NCI-H510A treated with DMSO at 0.1 percent for 48 hours (cell line): ENCODE measurements at places on chromosomes 5 and 9.
A peak's percentile ranks its signal among the peaks of the same experiment; 100 is the strongest.

- DNase-seq = no peak
These were observed 4.3 kb upstream of the GPX3 start for GRCh38 chr5:151015974-151016587.

GRCh38 chr5:102130386-102130785 lies 165.7 kb downstream of the SLCO4C1 start:
- no peak for DNase-seq

- DNase-seq = no peak
These were observed 173.1 kb downstream of the HSD17B3 start for GRCh38 chr9:96128880-96129279.

- no peak for DNase-seq
These were observed 19.5 kb upstream of the RAB14 start for GRCh38 chr9:121220996-121221663.

DNA sequence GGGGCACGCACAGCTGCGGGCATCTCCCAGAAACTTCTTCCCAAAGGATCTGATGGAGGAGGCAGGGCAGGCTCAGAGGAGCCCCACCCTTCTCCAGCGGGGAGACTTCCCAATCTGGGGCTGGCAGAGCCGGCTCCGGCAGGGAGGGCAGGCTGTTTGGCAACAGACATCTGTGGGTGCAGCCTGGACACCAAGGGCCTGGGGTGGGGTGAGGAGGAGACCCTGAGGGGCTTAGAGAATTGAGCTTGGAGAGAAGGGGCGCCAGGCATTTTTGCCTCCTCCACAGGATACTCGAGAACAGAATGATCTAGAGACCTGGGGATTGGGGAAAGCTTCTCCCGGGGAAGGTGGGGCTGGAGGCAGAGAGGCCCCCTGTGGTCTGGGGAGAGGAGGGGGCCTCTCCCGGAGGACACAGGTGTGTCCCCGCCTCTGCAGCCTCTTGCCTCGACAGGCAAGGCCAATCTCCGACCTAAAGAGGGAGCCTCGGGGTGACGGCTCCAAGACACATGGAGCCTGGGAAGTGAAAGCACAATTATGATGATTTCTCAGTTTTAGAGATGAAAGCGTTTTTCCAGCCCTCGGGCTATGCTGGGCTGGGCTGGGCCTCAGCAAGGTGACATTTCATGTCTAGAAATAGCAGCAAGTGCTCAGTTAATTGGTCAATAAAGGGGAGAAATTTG lies 8.4 kb downstream of the LHX3 start:
- no peak for DNase-seq

GRCh38 chr5:132225165-132226032 lies 2.3 kb downstream of the P4HA2 start:
- peak; percentile 76 for DNase-seq

- peak; percentile 75 for DNase-seq
These were observed 1.9 kb upstream of the FST start for GRCh38 chr5:53478411-53479044.

DNA sequence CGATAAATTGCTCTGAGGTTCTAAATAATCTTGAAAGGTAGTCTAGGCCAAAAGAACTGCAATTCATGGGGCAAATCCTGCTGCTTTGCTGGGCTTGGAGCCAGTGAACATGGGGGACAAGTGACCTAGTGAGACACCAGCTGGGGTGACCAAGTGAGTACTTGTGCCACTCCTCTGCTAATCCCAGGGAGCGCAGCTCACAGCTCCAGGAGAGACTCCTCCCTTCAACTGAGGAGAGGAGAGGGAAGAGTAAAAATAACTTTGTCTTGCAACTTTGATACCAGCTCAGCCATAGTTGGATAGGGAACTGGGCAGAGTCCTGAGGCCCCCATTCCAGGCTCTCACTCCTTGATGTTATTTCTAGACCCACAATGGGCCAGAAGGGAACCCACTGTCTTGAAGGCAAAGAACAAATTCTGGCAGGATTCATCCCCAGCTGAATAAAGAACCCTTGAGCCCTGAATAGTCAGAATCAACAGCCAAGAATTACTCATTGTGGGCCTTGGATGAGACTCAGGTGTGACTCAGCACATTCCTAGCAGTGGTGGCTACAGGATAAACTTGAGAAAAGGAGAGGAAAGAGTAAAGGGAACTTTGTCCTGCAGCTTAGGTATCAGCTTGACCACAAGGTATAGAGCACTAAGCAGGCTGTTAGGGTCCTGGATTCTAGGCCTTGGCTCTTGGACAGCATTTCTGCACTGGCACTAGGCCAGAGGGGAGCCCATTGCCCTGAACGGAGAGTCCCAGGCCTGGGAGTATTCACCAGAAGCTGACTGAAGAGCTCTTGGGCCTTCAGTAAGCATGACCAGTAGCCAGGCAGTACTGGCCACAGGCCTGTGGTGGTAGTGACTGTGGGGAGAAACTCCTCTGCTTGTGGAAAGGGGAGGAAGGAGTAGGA lies 288.3 kb upstream of the CDH18 start:
- no peak for DNase-seq

DNA sequence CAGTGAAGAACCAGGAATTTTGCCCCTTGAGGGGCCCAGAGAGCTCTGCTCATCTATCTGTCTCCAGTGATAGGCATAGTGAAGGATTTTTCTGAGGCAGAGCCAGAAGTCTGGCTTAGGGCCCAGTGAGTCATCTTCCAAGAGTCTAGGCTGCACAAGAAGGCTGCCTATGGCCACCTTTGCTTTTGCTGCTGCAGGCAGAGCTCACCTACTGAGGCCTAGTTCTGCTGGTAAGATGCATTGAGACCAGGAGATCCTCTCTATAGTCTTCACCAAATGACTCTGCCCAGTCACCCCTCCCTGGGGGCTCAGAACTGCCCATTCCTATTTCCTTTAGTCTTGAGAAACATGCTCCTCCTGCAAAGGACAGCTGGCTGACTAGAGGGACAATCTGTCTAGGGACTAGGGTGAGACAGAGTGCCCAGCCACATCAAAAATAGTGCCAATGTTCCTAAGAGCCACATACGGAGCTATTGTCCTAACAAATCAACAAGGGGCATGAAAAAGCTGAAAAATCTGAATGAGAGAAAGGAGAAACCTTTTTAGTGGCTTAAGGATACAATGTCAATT lies 40.3 kb upstream of the CDKN2AIPNL start:
- no peak for DNase-seq

DNA sequence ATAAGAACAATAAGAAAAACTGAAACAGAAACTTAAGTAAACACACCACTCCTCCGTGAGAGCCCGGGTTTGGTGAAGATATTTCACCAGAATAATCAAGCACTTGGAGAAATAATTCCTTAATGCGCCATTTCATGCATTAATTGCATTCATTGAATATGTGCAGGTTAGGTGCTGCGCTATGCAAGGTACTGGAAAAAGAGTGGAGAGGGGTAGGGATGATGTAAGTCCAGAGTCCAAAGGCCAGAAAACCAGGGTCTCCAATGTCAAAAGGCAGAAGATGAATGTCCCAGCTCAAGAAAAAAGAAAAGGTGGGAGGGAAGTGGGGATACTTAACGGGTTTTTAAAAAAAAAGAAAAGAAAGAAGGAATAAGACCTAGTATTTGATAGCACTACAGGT lies 669 bp upstream of the ZFP37 start:
- no peak for DNase-seq

GRCh38 chr5:174413567-174414314 lies 310.6 kb upstream of the MSX2 start:
- DNase-seq = no peak

DNA sequence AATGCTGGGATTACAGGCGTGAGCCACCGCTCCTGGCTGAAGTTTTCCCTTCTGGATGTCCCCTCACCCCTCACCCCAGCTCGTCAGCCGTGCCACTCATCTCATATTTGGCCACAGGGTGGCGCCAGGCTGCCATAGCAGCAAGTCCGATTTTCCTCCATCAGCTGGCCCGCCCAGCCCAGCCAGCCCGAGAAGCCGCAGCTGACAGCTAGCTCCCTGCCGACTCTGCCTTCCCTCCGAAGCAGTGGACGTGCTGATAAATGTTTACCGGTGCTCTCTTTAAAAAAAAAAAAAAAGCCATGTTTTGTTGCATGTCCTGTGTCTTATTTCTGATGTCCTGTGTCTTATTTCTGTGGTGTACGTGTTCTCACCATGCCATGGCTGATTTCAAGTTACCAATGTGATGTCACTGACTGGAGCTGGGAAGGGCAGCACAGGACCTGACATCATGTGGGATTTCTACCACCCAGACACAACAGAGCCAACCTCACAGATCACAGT lies 58.3 kb downstream of the PFDN1 start:
- DNase-seq = peak; percentile 76

- no peak for DNase-seq
These were observed 72.9 kb upstream of the CDH6 start for GRCh38 chr5:31120642-31120948.

- no peak for DNase-seq
These were observed 154.6 kb downstream of the SYK start for GRCh38 chr9:90956026-90956810.

- DNase-seq = no peak
These were observed 7.1 kb downstream of the SNX18 start for GRCh38 chr5:54524704-54525103.

GRCh38 chr9:113474360-113475028 lies 11.0 kb downstream of the RGS3 start:
- no peak for DNase-seq

- DNase-seq = no peak
These were observed 8.0 kb downstream of the STC2 start for GRCh38 chr5:173320259-173320658.

DNA sequence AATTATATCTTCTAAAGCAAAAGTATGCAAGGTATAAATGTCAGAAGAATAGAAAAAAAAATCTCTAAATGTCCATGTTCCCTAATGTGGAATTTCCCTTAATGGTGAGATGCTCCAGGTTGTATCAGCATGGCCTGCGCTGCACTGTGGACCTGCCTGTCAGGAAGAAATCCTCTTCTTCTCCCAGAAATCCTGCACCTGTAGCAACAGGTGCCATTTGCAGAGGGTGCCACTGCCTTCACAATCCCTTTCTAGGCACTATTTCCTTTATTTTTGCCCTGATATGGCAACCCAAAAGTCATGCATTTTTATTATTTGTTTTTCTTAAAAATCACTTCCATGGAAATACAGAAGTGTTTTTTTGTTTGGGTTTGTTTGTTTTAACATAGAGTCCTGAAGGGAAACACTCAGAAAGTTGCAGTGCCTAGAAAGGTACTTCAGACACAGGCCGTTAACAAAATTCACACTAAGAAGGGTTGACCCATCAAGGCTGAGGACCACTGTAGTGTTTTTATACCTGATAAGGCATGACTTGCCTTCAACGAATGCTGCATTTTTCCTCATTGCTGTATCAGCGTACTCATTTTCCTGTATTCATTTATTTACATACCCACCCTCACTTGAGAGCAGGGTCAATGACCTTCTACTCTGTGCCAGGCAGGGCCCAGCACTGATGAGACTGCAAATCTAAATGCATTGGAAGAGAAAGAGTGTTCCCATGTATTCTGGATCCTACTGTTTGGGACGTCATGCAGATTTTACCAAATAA lies 177.8 kb downstream of the SNX18 start:
- DNase-seq = no peak

DNA sequence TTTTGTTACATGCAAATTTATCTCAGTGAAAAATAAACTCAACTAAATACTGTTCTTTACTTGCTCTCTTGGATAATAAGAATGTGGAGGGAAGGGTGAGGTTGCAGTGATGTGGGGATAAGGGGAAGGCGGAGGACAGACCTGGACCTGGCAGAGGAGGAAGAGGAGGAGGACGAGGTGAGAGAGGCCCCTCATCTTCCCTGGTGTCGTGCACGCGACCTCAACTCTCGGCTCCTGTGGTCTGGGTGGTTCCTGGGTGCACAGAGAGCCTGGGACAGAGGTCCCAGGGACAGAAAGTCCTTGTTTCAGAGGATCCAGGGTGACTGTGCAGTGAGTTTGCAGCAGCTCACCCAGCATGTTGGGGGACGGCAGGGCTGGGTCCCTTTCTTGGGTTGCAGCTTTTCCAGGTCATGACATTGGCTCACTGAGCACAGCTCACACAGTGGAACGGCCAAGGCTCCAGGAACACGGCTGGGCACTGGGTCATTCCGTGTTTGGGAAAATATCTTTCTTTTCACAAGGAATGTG lies 37.7 kb upstream of the LPCAT1 start:
- DNase-seq = no peak

DNA sequence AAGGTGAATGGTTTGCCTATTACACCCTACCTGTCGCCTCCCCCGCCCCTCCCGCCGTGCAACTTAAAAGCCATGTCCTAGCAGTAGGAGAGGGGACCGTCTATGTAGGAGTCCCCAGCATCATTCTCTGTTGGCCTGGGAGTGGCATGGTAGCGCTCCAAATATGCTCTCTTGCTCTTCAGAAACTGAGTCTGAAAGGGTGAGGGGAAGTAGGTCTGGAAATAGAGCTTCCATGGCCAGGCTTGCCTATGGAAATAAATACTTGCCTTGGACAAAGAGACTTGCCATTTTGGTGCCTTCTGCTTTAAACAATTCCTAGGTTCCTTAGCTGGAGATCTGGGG lies 1.4 kb downstream of the RGS7BP start:
- no peak for DNase-seq

DNA sequence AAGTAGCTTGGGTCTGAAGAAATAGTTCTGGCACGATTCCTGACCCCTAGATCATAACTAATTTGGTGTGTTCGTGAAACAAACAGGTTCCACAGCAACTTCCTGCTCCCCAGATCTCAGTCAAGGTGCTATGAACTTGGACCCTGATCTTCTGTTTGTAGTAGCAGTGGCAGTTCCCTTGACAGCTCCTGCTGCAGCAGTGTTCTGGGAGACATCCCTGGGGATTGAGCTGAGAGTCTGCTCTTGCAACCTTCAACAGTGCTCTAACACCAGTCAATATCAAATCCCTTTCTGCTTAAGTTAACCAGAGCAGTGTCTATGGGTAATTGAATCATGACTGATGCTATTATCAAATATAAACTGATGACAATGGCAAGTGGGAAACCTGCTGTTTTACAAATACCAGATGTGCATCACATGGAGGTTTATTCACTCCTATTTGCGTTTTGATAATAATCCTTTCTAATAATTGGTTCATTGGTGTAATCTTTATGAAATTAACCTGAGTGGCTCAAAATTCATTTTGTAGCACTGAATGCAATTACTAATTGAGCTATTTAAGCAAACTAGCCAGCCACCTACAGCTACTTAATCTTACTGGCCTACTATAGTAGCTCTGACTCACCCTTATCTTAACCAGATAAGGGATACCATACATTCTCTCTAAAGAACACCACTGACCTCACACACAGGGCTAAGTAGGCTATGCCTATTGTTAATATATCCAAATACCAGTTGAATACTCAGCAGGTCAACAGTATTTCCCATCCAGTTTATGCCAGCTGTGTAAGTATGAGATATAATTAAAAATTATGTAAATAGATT lies 21.9 kb downstream of the KDM4C start:
- DNase-seq = no peak

GRCh38 chr5:76788362-76788761 lies 30.5 kb upstream of the F2RL1 start:
- DNase-seq = no peak

DNA sequence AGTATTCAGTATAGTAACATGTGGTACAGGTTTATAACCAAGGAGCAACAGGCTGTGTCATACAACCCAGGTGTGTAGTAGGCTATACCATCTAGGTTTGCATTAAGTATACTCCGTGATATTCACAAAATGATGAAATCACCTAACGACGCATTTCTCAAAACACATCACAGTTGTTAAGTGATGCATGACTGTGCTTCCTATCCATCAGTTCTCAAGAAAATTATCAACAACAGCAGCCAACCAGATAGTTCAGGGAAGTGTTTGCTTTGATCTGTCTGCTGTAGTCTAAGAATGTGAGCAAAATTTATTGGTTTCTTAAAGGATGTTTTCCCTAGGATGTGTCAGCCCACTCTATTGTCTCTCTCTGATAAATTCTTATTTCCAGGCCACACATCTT lies 7.4 kb downstream of the ZBTB26 start:
- no peak for DNase-seq

- DNase-seq = no peak
These were observed 4.5 kb upstream of the S1PR3 start for GRCh38 chr9:88986776-88987175.
